Endothelial cell of umbilical vein (primary cell): ENCODE measurements at places on chromosomes 6 and 20. TPM values are rescaled to one million over a fixed set of nuclear protein-coding genes. Genes with fewer than 3 reads are reported as not detected.
A peak's percentile ranks its signal among the peaks of the same experiment; 100 is the strongest.

DNA sequence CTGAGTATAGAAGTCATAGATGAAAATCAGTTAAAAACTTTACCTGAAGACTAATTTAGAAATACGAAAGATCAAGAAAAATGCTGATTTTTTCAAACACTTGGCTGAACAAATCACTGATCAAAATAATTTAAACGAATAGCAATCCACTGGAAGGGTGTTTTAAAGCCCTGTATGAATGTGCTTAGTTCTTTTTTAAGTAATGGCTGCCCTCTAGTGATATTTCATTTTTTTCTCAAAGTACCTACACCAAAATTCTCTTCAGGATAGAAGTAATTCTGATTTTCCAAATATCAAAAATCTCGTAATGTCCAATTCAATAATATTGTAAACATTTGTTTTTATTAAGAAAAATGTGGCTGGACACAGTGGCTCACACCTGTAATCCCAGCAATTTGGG, 32.5 kb downstream of the AKAP7 start:
- no peak for DNase-seq

- no peak for DNase-seq
Measured at GRCh38 chr6:45645302-45645701, 267.6 kb upstream of the SUPT3H start.

GRCh38 chr20:21235484-21236445, 67.4 kb upstream of the XRN2 start:
- peak; percentile 74 for DNase-seq

GRCh38 chr20:4568361-4568959, 153.2 kb upstream of the PRND start:
- no peak for DNase-seq

DNA sequence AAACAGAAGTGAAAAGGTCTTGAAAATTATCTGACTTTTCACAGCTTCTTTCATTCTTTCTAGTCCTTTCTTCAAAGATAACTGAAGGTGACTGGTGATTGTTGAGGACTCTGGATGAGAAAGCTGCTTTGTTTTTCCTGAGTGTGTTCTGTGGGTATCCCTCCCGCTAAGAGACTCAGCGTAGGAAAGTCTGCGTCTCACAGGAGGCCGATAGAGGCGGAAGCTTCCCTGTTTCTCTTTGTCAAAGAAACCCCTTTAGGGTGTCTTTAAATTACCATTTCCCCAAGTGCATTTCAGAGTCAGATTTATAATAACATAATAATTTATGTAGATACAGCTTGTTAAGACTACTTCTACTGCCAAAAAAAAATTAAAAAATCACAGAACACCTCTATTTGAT, 31.2 kb upstream of the IRF4 start:
- no peak for DNase-seq

DNA sequence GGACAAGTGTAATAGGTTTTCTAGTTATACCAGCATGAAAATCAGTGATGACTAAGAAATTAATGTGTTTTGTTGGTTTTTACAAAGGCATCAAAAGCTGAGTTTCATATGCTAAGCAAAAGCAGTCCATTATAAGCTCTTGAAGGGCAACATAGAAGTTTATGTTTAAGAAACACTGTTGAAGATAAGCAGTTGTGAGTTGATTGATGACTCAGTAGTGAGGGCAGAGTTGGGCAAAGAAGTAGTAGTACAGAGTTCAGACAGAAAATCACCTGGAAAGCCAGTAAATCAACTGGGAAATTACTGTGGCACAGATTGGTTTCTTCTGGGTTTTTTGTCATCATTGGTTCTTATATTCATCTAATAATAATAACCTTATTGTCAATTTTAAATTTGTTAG, 78.0 kb upstream of the SMIM8 start:
- no peak for DNase-seq

GRCh38 chr20:49344975-49345374, 67.1 kb upstream of the ZNFX1 start:
- DNase-seq, result peak; percentile 63

- peak; percentile 26 for DNase-seq
Measured at GRCh38 chr20:760751-761417, 7.4 kb downstream of the SLC52A3 start.

DNA sequence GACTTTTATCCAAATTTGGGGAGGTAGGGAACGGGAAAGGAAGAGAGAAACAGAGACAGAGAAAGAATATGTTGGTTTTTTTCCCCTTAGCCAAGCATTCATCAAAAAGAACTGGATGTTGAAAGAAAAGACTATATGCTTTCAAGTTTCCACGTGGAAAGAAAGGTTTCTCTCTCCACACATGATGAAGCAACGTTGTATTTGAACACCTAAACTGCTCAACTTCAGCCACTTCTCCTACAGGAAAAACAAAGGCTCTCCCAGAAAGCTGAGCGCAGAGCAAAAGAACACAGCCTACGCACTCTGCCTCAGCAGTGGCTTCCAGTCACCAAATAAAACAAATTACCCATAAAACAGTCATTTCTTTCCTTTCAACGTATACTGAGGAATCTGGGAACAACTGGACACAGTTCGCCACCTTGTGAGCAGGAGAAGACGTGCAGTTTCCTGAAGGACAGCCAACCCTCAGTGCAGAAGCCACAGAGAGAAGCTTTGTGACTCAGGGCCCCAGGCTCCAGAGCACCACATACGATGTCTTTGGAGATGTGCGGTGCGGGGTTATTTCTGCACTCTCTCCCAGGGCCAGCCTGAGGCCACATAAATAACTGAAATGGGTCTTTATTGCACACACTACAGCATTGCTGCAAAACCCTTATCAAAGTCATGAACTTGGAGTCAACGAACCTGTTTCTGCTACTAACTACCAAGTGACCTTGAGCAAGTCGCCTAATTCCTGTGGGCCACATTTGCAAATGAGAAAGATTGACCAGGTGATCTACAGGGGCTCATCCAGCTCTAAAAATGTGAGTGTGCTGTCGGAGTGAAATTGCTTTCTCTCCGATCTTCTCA, 10.1 kb downstream of the IL17F start:
- peak; percentile 45 for DNase-seq

DNA sequence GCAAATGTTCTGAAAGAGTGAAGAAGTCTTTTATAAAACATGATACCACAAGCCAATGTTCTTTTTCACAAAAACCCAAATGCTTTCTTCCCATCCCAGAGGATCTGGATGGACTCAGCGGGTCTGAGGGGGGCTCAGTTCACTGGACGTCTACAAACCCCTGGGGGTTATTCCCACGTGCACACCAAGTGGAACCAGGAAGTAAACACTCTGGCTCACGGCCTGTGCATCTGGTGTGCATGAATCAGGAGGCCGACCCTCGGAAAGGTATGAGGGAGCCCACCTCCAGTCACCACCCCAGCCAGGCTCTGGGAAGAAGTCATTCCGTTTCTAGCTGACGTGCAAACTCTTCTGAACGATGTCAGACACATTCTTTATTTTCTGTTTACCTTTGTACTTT, 252.2 kb downstream of the DLL1 start:
- no peak for DNase-seq

- no peak for DNase-seq
Measured at GRCh38 chr6:14094721-14095120, 22.9 kb upstream of the CD83 start.

GRCh38 chr20:45347936-45348778, at the start of gene SDC4:
SDC4 (minus strand) TSS chr20:45348424; CDS start chr20:45348384, 40 bp downstream.
- peak; percentile 44 for DNase-seq

- DNase-seq, result peak; percentile 21
Measured at GRCh38 chr6:7468382-7469081, 72.9 kb upstream of the DSP start.

GRCh38 chr6:84768442-84769174, 4.2 kb upstream of the TBX18 start:
- peak; percentile 62 for DNase-seq

DNA sequence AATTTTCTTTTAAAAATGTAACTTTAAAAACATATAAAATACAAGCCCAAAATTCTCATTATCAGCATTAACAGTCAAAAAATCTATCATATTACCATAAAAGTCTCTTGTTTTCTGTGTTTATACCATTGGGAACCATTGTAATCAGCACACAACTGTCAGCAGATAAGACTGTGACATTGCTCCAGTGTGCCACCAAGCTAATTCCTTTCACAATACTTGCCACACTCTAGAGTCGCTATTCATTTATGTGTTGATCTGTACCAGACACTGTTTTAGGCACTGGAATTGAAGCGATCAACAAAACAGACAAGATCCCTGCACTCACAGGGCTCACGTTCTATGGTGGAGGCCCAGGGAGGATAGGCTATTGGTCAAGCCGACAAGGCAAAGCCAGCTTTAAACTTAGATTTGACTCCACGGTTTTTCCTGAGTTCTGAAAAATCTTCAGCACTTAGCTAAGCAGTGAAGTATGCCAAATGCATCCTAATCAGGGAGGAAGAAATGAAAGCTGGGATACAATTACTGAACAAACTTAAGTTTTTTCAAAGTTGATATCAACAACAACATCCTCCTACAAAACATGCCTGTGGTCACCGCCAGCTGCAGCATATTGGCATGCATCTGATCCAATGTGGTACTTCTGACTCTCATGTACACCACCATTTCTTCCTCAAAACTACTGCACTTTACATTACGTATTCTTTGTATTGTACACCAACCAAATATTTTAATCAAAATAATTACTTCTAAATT, 60.5 kb downstream of the GMDS start:
- no peak for DNase-seq

GRCh38 chr6:119307056-119307455, 42.5 kb downstream of the MAN1A1 start:
- no peak for DNase-seq

DNA sequence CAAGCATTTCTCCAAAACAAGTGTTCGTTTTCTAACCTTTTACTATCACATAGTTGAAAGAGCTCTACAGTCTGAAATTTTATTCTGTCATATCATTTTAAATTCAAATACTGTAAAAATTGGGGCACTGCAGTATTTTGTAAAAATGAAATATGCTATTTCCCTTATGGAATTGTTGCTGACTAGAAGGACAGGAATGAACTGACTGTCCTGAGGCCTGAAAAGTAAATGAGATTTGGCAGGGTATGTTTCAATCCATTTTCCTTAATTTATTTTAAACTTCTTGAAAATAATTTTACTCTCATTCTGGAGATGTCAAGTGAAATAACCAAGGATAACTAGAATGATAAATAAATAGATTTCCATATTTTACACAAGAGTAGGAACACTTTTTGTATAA, 11.9 kb upstream of the PNRC1 start:
- no peak for DNase-seq

- DNase-seq, result peak; percentile 7
Measured at GRCh38 chr20:15491575-15491974, 1081.7 kb downstream of the KIF16B start.

GRCh38 chr6:45838996-45839395, 176.7 kb downstream of the CLIC5 start:
- no peak for DNase-seq

- DNase-seq, result peak; percentile 54
Measured at GRCh38 chr6:107489636-107490565, at the start of gene SOBP. SOBP (plus strand) TSS chr6:107490117; CDS start chr6:107490617, 500 bp downstream.

Gene RIPOR2
- total RNA-seq, result not detected in 2 replicates

Gene SIRPA
- total RNA-seq, result 58.3 and 59.2 TPM in 2 replicates

Gene SLC4A11
- 10.2 and 15.5 TPM in 2 replicates for total RNA-seq

Gene LRP11
- total RNA-seq, result 29.9 and 59.1 TPM in 2 replicates

Gene CAGE1
- not detected in 2 replicates for total RNA-seq

Gene RNF144B
- total RNA-seq, result 78.3 and 97.3 TPM in 2 replicates
